ENCODE measurements at places on chromosomes 3 and 15.

- DNase-seq: no peak
These were observed 10.9 kb downstream of the LRRFIP2 start for GRCh38 chr3:37163262-37164015.

DNA sequence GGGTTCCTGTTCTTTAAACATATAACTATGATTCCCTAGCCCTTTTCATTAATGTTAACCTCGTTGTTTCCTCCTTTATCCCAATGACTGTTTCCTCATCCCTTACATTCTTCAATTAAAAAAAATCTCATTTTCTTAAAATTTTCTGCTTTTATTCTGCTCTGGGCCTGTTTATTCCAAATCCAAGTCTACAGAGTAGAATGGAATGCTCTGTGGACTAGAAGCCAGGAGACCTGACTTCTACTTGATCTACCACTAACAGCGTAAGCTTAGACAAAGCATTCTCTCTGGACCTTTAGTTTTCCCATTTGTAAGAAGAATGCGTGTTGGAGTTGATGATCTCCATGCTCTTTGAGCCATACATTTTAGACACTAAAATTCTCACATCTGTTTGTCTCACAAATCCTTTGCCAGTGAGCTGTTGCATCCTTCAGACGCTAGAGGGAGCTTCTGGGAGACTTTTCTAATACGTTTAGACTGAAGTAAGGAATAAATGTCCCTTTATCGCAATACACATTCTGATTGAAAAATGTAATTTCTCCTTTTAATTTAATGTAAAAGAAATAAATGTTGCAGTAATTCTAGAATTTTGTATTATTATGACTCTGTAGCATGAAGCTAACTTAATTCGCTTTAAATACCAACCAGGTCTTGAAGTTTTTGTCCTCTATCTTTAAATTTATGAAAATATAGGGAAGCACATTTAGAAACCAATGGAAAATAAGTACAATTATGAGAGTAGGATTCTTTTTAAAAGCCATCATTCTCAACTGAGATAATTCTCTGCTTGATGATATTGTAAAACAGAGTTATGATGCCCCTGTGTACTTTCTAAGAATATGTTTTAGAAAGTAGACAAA is 21.7 kb upstream of the GMNC start:
- peak; percentile 43 for DNase-seq

GRCh38 chr3:45187694-45188141 is 38.4 kb downstream of the TMEM158 start:
- DNase-seq: no peak

DNA sequence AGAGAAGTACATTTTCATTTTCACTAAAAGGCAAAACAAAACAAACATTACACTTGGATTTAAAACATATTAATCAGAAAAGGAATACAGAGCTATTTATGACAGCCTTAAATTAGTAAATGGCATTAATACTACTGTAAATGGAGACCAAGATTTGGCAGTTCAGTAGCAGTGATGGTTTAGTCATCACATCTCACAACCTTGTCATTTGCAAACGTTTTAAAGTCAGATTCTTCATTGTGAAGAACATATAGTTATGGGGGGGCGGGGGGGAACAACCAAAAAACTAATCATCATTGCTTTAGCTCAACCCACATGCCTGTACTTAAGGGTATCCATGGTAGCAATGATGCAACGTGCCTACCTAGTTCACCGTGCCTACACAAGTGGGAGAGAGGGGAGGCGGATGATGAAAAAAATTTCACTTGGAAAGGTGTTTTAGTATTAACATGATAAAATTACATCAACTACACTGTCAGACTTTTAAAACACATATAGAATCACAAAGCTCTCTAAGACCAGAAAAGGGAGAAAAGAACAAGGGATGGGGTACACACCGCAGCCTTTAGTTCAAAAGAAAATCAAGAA is 40.1 kb downstream of the DLG1 start:
- no peak for DNase-seq

GRCh38 chr3:148742118-148742517 is 44.4 kb downstream of the AGTR1 start:
- no peak for DNase-seq

GRCh38 chr15:67784090-67784781 is 41.1 kb upstream of the SKOR1 start:
- DNase-seq: no peak

GRCh38 chr3:192879346-192880031 is 38.2 kb downstream of the MB21D2 start:
- no peak for DNase-seq

DNA sequence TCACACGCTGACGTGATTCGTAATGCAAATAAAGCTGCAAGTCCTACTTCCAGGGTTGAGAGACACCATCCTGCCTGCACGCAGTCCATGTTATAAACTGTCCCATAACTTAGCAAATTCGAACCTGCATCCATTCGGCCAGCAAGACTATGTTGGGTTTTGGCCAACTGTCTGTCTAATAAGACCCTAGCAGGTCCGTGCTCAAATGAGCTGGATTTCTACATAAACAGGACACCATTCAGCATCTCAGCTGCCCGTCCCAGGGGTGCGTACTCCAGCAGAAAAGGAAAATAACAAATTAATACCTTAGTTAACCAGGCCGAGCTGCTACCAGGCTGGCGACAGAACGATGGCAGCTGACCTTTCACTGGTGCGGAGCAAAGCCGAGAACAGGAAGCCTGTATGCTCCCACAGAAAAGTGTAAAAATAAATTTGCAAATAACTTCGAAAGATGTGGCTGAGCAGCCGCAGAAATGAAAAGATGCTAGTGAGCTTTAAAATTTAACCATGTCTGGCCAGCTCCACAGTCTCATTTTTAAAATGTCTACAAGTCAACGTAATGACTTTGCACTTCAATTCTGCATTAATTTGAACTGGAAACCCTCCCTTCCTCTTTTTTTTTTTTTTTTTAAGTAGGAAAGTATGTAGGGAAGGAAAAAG is 97.1 kb upstream of the SNRPA1 start:
- DNase-seq: no peak

DNA sequence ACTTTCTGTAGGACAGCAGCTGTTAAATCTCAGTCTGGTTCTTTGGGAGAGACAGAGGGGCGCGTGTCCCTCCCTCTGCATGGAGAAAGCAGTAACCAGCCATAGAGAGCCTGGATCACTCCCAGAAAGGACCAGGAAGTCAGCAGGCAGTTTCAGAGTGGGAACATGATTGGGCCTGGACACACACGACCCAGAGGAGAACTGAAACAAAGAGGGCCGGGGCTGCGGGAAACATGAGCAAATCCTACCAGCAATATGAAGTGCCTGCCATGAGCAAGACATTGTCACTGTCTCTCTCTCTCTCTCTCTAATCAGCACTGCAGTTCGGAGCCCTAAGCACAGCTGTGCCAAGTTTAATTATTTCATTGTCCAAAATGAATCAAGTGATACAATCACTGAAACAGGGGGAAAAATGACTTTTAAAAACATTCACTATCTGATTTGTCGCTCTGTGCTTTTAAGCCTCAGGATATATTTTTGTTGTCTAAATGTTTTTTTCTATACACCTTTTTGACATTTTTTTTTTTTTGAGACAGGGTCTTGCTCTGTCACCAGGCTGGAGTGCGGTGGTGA is 17.6 kb downstream of the MUC13 start:
- DNase-seq: no peak

GRCh38 chr3:5122030-5122740 is at the start of gene ARL8B:
ARL8B (plus strand) TSS chr3:5122292; CDS start chr3:5122466, 174 bp downstream.
- peak; percentile 45 for DNase-seq

DNA sequence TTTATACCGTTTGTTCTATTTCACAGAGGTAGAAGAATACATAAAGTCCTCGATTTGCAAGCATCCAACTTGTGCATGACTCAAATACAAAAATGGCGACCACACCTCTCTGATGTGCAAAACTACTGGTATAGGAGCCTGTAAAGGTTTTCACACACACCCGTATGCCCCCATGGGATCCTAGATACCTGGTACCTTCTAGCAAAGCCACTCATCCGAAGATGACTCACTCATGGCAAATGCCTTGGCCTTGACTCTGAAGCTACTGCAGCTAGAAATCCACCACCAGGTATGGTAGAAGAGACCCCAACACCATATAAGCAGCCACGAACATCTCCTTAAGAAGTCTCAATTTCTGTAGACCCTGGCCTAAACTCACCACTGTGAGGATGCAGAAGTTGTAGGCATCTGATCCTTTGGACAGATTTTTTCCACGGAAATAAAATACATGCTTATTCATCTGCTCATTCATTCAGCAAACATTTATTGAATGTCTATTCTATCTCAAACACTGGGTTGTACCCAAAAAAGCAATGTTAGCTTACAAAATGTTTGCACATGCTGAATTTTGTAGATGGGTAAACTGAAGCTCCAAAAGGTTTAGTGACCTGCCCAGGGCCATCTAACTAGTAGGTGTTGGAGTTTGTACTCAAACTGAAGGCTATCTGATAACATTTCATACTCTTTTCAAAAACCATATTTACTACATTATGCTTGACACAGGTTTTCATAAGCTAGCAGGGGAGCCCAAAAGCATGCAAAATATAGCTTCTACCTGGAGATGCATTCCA is 158.8 kb downstream of the RORA start:
- DNase-seq: no peak

- no peak for DNase-seq
These were observed 66.7 kb downstream of the ST6GAL1 start for GRCh38 chr3:186997061-186997460.

GRCh38 chr3:157427901-157428300 is 8.7 kb upstream of the PTX3 start:
- DNase-seq: no peak

GRCh38 chr15:38559131-38559530 is 5.5 kb downstream of the RASGRP1 start:
- DNase-seq: no peak

GRCh38 chr3:107675233-107675900 is 152.6 kb downstream of the BBX start:
- no peak for DNase-seq

- no peak for DNase-seq
These were observed 338.1 kb upstream of the TGFBR2 start for GRCh38 chr3:30268288-30268687.

- peak; percentile 79 for DNase-seq
These were observed 16.8 kb upstream of the ESYT3 start for GRCh38 chr3:138417559-138417982.

GRCh38 chr15:50857763-50858162 is 50.7 kb upstream of the AP4E1 start:
- no peak for DNase-seq

- no peak for DNase-seq
These were observed 105.8 kb upstream of the CTNNB1 start for GRCh38 chr3:41093476-41093875.

GRCh38 chr3:43932921-43933320 is 242.2 kb downstream of the ABHD5 start:
- DNase-seq: no peak

- DNase-seq: no peak
These were observed 116.6 kb upstream of the LRTM1 start for GRCh38 chr3:55044486-55044885.

DNA sequence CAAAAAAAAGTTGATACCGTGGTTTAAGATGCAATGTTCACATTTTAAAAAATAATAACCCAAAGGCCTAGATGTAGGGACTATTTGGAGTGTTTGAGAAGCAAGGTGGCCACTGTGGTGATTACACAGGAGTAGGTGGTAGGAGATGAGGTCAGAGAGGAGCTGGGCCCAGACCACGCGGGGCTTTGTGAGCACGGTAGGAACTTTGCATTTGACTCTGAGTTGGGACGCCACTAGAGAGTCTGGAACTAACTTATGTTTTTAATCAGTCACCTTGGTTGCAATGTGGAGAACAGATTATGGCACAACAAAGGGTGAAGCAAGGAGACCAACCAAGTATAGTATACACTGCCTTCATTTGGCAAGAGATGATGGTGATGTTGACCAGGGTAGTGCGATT is 351.7 kb downstream of the MECOM start:
- no peak for DNase-seq

DNA sequence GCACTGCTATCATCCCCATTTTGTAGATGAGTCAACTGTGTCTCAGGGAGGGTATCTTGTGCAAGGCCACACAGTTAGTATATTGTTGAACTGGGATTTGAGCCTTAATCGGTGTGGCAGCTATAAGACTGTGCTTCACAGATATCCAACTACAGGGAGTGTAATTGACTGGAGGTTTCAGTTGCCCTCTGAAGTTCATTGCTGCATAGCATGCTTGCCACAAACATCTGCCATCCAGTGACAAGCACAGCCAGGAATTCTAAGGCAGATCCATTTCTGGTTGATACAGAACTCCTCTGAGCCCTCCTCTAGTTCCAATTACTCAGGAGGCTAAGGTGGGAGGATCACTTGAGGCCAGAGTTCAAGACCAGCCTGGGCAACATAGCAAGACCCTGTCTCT is 16.4 kb downstream of the FSD2 start:
- no peak for DNase-seq

DNA sequence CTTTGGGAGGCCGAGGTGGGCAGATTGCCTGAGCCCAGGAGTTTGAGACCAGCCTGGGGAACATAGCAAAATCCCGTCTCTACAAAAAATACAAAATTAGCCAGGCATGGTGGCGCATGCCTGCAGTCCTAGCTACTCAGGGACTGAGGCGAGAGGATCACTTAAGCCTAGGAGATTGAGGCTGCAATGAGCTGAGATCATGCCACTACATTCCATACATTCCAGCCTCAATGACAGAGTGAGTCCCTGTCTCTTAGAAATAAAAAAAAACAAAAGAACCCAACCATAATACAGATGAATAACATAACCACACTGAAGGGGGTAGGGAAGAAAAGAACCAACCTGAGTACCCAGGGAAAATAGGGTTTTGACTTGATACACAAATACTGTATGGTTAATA is 19.7 kb upstream of the CGNL1 start:
- DNase-seq: no peak

DNA sequence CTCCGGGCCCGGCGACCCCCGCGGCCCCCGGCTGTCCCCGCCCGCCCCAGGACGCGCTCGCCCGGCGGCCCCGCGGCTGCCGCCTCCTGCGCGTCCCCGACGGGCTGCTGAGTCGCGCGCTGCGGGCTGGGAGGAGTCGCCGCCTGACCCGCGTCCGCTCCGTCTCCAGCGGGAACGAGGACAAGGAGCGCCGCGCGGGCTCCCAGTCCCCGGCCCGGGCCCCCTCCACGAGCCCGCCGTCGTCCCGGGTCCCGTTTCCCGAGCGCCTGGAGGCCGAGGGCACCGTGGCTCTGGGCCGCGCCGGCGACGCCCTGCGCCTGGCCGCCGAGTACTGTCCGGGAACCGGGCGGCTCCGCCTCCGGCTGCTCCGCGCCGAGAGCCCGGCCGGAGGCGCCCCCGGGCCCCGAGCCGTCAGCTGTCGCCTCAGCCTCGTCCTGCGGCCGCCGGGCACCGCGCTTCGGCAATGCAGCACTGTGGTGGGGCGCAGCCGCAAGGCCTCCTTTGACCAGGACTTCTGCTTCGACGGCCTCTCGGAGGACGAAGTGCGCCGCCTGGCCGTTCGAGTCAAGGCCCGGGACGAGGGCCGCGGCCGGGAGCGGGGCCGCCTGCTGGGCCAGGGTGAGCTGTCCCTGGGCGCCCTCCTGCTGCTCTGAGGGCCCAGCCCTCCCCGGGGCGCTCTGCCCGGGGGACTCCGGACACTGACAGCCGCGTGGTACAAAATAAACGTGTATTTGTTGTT is 1.5 kb downstream of the C2CD4A start:
- peak; percentile 11 for DNase-seq

- DNase-seq: no peak
These were observed 73.4 kb downstream of the NUP210 start for GRCh38 chr3:13346481-13347389.
